Fibroblast of skin of back (primary cell): ENCODE measurements at places on chromosomes 16 and 17.

- DNase-seq = peak; percentile 95
Measured at GRCh38 chr17:64635647-64636305, 26.3 kb downstream of the SMURF2 start.

DNA sequence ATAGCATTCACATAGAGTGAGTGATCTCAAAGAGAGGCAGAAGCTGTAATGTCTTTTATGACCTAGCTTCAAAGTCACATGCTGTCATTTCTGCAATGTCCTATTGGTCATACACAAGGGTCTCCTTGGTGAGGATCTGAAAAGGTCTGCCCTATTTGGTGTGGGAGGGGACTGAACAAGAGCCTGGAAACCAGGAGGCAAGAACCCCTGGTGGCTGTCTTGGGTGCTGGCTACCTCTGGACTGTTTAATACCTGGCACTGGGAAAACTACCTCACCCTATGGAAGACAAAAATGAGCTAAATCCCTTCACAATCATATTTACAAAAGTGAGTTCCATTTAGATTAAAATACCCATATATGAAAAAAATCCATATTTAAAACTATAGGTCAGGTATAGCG, 9.0 kb downstream of the KCTD13 start:
- DNase-seq = no peak

DNA sequence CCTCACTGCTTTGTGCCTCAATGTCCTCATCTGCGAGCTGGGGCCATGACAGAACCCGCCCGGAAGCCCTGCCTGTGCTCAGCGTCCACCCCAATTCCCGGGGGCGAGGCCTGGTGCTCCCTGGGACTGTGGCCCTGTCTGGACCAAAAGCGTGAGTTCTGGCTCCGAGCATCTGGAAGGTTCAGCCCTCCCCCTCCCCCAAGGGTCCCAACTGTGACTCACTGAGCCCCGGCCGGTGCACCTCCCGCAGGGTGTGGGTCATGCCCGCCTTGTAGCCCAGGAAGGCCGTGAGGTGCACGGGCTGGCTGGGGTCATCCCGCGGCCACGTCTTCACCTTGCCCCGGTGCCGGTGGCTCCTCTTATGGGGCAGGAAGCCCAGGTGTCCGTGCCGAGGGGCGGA, 755 bp downstream of the RPL3L start:
- no peak for DNase-seq

- no peak for DNase-seq
Measured at GRCh38 chr17:76673729-76674128, 30.2 kb upstream of the ST6GALNAC1 start.
